Hematopoietic multipotent progenitor cell (in vitro differentiated cells): ENCODE measurements at places on chromosomes 16 and 17. TPM values are rescaled to one million over a fixed set of nuclear protein-coding genes. Genes with fewer than 3 reads are reported as not detected.

Gene GAS7
- total RNA-seq: 16.2 TPM

Gene CASKIN1
- under 0.01 TPM for total RNA-seq

Gene LGALS9
- total RNA-seq: 328 TPM

Gene SPDYE4
- not detected for total RNA-seq

Gene ARSG
- 1.1 TPM for total RNA-seq

Gene BRCA1
- 14.3 TPM for total RNA-seq

Gene ANKRD40CL
- total RNA-seq: 0.27 TPM
